ENCODE measurements at places on chromosomes 12 and 14. TPM values are rescaled to one million over a fixed set of nuclear protein-coding genes. Genes with fewer than 3 reads are reported as not detected.
A peak's percentile ranks its signal among the peaks of the same experiment; 100 is the strongest.

DNA sequence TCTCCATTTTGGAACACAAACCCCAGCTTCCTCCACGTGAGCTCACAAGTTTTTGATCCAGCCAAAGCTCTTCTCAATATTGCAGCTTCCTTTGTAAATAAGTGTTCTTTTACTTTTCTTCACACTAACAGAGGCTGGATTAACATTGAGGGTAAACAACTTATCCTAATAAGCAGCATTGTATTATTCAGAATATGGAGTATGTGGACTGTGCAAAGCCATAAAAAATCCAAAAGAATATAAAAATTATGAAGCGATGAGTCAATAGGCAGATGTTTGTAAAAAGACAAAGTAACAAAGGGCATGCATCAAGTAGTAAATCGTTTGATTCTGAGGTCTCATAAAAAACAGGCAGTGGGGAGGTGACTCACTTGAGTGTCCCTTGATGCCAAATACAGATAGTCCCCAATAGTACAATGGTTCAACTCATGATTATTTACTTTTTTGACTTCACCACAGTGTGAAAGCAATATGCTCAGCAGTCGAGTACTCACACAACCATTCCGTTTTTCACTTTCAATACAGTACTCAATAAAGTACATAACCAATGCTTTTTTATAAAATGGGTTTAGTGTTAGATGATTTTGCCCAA is 23.1 kb upstream of the KCNK10 start:
- DNase-seq: no peak

- no peak for DNase-seq
Measured at GRCh38 chr12:9636150-9636850, 28.6 kb upstream of the KLRB1 start.

DNA sequence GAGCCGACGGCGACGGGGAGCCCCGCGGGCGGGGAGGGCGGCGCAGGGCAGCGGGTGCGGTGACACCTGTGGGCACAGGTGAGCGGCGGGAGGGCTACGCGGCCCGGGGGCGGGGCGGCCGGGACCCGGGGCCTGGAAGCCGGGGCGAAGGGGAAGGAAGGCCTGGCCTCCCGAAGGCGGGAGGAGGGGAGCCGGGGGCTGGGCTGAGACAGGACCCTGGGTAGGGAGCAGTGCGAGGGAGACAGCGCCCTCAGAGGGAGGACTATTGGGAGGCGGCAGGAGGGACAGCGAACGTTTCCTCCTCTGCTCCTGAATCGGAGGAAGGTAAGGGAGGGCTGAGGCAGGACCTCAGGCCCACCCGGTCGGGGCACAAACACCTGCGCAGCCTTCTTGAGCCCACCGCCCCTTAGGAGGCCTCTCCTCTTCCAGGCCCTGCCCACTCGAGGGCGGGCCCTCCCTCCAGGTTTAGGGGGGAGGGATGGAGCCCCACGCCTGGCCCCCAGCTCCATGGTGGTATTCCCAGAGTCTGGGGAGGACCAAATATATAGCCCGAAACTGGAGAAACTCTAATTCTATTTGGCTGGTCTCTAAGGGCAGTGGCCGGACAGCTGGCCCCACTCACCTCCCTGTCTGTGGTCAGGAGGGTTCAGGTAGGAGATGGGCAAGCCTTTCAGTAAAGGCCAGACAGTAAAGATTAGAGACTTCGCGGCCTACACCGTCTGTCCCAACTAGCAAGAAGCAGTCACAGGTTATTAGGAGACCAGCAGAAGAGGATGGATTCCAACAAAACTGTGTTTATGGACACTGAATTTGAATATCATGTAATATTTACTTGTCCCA is 509 bp downstream of the PLEKHG6 start:
- DNase-seq: peak; percentile 43

DNA sequence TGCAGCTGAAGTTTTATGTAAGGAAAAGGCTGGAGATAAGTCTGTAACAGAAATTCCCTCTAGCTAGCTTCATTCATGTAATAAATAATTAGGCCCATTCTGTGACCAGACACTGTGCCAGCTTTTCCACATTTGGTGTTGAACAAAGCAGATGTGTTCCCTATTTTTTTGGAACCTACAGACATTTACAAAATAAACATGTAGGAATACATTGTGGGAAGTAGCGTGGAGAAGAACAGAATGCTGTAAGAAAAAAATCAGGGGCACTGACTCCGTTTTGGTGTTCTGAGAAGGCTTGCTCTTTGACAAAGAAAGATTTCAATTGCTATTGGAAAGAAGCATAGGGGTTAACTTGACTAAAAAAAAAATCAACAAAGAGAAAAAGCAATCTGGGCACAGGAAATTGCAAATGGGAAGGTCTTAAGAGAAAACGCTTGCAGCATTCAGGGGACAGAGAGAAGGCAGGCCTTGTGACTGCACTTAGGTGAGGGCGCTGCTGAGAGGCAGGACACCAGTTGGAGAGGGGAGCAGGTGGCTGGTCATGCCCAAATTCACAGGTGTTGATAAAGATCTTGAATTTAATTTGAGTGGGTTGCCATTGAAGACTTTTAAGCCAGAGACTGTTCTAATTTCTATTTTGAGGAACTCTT is 4.0 kb downstream of the FAR2 start:
- no peak for DNase-seq

DNA sequence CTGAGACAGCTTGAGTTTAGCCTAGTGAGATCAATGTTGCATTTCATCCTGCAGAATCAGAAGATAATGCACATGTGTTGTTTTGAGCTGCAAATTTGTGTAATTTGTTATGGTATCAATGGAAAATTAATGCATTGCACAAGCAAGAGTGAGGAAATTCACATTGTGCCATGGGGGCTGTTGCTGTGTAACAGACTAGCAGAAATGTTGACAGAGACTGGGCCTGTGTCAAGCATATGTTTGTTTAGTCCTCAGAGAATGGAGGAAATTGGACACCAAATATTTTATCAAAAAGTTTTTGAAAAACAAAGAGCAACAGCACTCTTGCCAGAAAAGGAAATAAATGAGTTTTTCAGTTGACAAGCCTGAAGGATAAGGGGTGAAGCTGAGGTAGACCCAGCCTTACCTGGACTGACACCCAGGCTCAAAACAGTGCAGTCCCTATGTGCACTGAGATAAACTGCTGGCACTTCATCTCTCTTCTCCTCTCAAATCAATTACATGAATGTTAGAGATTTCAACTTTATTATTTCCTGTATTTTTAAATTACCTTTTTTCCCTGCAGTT is 1150.0 kb downstream of the FSCB start:
- DNase-seq: no peak

GRCh38 chr14:22047115-22047514 is 373.5 kb upstream of the OR4E1 start:
- DNase-seq: no peak

- DNase-seq: no peak
Measured at GRCh38 chr12:26264215-26264838, 69.0 kb downstream of the SSPN start.

GRCh38 chr14:98144964-98145363 is 1127.0 kb downstream of the BCL11B start:
- no peak for DNase-seq

- DNase-seq: peak; percentile 59
Measured at GRCh38 chr14:95314609-95315008, 5.1 kb downstream of the CLMN start.

DNA sequence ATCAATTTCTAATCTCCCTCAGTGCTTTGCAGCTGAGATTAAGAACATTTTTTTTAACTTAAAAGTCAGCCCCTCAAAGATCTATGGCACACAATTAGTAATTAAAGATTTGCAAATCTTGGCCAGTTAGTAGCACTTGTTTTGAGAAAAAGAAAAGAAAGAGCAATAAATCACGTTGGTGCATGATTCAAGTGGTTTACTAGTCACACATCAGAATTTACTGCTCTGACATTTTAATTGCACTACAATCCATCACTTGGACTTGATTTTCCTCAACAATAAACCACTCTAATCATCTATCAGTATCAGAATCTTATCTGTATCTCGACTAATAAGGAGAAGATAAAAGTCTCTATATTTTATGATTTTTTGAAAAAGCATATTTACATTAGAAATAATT is 154.3 kb downstream of the HELB start:
- DNase-seq: no peak

GRCh38 chr14:61752626-61753025 is 9.6 kb upstream of the SNAPC1 start:
- no peak for DNase-seq

GRCh38 chr12:32031109-32031508 is 71.9 kb downstream of the RESF1 start:
- no peak for DNase-seq

DNA sequence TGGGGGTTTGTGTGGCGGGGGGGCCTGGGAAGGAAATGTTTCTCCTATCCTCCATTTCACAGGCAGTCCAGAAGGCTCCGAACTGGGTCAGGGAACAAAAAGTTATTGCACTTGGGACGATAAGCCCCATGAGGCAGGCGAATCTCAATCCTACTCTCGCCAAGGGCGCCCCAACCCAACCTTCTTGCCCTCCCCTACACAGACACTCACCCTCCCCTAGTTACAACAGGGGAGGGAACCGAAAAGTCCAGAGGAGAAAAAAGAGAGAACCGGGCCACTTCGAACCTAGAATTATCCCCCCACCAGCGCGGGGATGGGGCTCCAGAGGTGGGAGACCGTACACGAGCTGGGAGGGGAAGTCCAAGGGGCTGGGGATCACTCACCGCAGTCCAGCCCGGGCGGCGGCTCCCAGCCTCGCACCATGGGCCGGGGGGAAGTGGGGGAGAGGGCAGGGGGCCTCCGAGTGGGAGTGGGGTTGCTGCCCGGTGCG is 357 bp downstream of the HOMEZ start:
- no peak for DNase-seq

GRCh38 chr14:62133776-62134550 is 371.7 kb downstream of the SNAPC1 start:
- DNase-seq: no peak

GRCh38 chr12:32902287-32902997 is 5.9 kb upstream of the PKP2 start:
- DNase-seq: no peak

- DNase-seq: no peak
Measured at GRCh38 chr12:69783365-69783764, 41.7 kb upstream of the MYRFL start.

DNA sequence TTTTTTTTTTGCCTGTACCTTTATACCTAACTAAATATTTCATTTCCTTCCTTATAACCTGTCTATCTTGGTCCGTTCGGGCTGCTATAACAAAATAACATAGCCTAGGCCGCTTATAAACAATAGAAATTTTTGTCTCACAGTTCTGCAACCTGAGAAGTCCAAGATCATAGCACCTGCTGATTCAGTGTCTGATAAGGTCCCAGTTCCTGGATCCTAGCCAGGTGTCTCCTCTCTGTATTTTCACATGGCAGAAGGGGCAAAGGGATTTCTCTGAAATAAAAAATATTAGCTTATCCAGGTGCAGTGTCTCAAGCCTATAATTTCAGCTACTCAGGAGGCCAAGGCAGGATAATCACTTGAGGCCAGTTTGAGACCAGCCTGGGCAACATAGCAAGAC is 1046.6 kb upstream of the USP15 start:
- no peak for DNase-seq

GRCh38 chr12:79155683-79156082 is 291.1 kb downstream of the SYT1 start:
- DNase-seq: no peak

GRCh38 chr14:30551460-30551859 is 7.5 kb upstream of the G2E3 start:
- no peak for DNase-seq

GRCh38 chr12:125228519-125229260 is 163.5 kb downstream of the AACS start:
- DNase-seq: no peak

- no peak for DNase-seq
Measured at GRCh38 chr14:54356172-54356571, 40.6 kb upstream of the CDKN3 start.

DNA sequence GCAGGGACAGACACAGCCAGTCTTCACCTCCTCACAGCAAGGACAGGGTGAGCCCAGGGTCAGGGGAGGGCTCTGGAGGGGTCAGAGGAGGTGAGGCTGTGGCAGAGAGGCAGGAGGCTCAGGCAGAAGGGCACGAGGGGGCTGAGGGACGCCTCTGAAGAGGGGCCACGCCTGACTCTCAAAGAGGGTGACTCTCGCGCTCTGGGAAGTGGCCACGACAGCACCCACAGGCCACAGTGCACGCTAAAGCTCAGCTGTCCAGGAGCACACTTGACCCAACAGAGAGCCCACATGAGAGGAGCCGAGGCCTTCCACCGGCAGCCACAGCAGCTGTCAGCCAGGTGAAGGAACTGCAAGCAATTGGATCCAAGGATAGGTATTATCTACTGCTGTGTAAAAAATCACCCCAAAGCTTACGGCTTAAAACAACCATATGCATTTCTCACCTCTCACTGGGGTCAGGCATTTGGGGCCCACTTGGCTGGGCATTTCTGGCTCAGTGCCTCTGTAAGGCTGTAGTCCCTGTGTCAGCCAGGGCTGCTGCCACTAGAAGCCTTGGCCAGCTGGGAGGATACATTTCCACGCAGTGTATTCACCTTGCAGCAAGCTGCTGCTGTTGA is 27.8 kb downstream of the SLC6A12 start:
- DNase-seq: no peak

DNA sequence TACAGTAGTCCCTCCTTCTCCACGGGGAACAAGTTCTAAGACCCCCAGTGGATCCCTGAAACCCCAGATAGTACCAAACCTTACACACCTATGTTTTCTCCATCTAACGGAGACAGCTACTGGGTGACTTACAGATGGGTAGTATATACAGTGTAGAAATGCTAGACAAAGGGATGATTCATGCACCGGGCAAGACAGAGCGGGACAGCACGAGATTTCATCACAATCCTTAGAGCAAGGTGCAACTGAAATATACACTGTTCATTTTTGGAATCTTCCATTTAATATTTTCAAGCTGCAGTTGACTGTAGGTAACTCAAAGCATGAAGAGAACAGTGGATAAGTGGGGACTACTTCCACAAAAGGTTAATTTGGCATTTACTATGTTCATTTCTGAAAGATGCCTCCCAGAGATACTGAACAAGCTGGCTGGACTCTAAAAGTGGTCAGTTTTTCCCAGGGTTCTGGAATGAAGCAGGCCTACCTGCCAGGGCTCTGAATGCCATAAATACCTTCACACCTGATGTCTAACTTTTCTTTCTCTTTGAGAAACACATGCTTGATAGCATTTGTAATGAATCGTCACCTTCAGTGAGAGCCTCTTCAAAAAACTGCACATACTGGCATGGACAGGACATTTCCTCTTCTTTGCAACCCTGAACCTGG is 127.7 kb upstream of the FOXN3 start:
- no peak for DNase-seq

DNA sequence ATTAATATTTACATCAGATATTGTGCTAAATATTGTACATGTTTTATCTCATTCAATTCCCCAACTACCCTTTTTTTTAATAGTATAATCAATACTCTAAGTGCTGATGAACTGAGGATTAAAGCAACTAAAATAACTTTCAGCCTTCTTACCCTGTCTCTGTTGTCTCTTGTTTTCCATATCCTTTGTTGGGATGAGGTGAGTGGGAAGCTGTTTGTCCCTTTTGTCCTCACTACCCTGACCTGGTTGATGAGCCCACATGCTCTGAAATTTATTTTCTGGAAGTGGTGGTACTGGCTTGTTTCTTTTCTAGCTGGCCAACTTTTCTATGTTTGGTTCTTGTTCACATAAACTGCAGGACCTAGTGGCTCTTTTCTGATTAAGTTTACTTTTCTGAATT is 9.6 kb upstream of the ART4 start:
- DNase-seq: no peak

GRCh38 chr12:76449583-76449982 is 101.4 kb upstream of the BBS10 start:
- no peak for DNase-seq

ACSM4 gene
- not detected for total RNA-seq

PLXNC1 gene
- total RNA-seq: 26.8 TPM

DDX24 gene
- total RNA-seq: 190 TPM

CHST11 gene
- 31.0 TPM for total RNA-seq

WDR89 gene
- total RNA-seq: 7.9 TPM

SSPN gene
- total RNA-seq: 43.9 TPM

PPFIBP1 gene
- total RNA-seq: 247 TPM

Measured in aorta (tissue), 5 donors.